ENCODE measurements at places on chromosomes 2 and 18.
A peak's percentile ranks its signal among the peaks of the same experiment; 100 is the strongest.

DNA sequence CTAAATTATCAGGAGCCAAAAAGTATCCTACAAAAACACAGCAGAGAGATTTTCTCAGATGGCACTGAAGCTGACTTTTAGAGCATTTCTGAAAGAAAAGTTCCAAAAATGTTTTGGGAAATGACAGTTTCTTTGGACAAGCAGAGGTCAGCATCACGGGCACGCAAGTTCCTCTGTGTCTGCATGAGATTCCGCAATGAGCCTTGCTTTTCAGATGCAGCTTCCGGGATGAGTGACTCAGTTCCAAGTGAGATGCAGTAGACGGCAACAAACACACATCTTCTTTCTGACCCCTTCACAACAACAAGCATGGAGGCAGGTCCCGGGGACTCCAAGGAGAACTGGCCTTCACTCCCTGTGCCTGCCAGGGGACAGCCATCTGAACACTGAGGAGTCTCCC, 76.6 kb downstream of the EIPR1 start:
- no peak for DNase-seq

- DNase-seq: no peak
Observed at GRCh38 chr2:140473851-140474250, 1657.0 kb downstream of the LRP1B start.

- DNase-seq: no peak
Observed at GRCh38 chr2:149134335-149134923, 95.9 kb downstream of the LYPD6B start.

GRCh38 chr18:39178166-39178565, 1612.6 kb upstream of the CELF4 start:
- DNase-seq: no peak

GRCh38 chr2:152400607-152401214, 65.7 kb downstream of the FMNL2 start:
- no peak for DNase-seq

DNA sequence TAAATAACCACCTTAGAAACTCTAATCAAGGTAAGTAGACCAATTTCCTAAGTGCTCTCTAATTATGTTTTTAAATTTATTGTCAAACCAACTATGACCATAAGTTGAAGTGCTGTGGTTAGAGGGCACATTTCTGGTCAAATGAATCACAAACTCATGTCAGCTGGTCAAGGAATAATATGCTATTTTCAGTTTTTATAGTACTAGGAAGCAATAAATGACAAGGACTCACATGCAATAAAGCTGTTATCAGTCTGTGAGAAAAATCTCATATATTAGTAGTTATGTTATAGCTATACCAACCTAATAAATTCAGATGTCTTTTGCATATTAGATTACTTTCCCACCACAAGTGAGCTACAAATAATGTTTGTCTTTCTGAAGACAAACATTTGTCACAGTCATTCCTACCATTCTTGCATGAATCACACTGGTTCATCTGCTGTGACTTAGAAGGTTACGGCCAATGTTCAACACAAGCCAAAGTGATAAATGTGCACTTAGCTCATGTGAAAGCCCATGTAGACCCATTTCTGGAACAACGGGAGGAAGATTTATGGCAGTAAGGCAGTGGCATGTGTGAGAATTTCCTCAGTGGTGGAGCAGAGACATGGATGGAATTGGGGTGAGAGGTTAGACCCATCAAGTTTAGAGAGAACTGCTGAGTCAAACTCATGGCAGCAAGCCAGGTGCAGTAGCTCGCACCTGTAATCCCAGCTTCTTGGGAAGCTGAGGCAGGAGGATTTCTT, 27.4 kb upstream of the CCNYL1 start:
- DNase-seq: peak; percentile 91

DNA sequence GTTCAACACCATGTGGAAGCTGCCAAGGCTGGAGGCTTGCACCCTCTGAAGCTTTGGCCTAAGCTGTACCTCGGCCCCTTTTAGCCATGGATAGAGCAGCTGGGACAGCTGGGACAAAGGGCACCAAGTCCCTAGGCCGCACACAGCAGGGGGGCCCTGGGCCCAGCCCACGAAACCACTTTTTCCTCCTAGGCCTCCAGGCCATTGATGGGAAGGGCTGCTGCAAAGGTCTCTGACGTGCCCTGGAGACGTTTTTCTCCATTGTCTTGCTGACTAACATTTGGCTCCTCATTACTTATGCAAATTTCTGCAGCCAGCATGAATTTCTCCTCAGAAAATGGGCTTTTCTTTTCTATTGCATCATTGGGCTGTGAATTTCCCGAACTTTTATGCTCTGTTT, 13.7 kb downstream of the RAPGEF4 start:
- DNase-seq: no peak

DNA sequence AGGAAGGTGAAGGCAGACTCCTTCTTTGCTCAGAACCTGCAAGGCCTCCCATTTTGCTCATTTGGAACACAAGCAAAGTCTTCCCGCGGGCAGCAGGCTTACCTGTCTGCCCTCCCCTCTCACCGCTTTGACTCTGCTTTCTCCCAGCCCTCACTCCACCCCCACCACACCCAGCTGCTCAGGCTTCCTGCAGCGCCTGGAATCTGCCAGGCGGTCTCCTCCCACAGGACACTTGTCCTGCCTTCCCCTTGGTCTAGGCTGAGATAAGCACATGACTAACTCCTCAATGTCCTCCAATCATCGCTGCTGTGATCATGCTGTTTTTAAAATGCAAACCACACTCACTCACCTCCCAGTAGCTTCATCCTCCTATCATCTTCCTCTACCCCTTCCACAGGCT, 430.0 kb downstream of the ZNF516 start:
- no peak for DNase-seq

- DNase-seq: no peak
Observed at GRCh38 chr2:165778187-165778556, 15.9 kb downstream of the GALNT3 start.

All from epithelial cell of proximal tubule (primary cell).